Esophagus mucosa (tissue), 1 donor: ENCODE measurements at places on chromosomes 16 and 17. TPM values are rescaled to one million over a fixed set of nuclear protein-coding genes. Genes with fewer than 3 reads are reported as not detected.

DNA sequence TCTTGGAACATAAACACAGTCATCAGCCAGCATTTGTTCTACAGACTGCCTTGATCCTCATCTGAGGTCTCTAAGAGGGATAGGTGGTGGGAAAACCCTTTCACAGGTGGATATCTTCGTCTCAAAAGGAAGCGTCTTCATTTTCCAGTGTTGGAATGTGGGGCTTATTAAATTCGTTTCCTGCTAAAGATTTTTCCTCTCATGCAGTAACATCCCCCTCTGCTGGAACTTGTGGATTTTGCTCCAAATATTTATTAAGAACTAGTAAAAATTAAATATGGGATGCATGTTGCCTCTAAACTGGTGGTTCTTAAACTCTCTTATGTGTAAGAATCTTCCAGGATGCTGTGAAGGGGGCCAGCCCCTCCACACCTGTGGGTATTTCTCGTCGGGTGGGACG is 20.1 kb upstream of the MLYCD start:
- ATAC-seq: no peak

DNA sequence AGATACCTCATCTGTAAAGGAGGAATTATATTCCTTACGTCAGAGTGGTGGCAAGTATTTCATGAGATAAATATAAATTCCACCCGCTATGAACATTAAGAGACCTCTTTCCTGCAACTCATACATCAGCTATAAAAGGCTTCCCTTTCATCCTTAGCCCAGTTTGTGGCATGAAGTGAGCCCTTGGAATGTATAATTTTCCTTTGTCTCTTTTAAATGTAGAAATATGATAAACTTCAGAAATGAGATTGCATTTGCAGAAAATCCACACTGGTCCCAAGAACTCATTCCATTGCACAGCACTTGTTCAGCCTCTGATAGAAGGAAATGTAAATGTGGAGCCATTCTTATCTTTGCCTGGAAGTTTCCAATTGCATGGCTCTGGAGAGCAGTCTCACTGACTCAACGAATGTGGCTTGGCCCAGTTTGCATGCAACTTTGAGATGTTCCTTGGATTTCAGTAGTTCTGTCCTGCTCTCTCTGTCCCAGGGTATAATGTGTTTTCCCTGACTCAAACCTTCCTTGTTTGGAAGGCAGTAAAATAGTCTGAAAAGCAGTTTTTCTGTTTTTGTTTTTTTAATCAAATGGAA is 746.4 kb downstream of the CDH11 start:
- ATAC-seq: no peak

GRCh38 chr17:49438436-49439278 is 24.0 kb upstream of the PHB1 start:
- no peak for ATAC-seq

Gene SDR42E1
- total RNA-seq: 14.5 TPM

DNA sequence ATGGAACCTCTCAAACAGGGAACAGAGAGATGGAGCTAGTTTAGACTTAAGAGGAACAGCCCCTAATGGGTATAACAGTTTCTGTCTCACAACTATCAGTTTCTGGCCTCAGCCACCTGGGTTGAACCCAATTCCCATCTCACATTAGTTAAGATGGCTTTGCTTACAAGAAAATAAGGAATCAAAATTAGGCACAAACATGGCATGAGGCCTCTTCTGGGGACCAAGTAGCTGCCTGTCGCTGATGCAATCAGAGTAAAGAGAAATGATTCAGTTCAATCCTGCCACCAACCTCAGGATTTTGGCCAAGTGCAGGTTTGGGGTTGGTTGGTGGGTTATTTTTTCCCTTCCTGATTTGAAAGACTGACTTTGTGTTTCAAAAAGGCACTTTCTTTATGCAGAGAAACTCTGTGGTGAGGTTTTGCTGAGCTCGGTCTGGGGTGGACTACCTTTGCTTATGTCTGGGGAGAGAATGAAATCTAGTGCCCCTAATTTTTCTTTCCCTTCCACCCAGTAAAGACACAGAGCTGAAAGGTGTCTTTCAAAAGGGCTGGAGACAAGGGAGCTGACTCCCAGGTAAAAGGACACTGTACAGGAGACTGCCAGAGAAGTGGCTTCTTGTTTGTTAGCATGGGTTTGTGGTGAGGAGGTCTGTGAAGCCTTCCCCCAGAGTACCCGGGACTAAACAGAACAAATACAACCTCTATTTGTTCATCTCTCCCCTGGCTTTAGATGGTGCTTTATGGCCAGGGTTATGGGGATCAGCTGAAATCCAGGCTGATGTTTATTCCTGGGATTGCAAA is 44.8 kb upstream of the NFAT5 start:
- no peak for ATAC-seq

Gene RNF112
- total RNA-seq: 1.1 TPM

- no peak for ATAC-seq
Measured at GRCh38 chr17:15350777-15351477, 9.5 kb upstream of the TEKT3 start.

Gene SCARF1
- 2.3 TPM for total RNA-seq

DNA sequence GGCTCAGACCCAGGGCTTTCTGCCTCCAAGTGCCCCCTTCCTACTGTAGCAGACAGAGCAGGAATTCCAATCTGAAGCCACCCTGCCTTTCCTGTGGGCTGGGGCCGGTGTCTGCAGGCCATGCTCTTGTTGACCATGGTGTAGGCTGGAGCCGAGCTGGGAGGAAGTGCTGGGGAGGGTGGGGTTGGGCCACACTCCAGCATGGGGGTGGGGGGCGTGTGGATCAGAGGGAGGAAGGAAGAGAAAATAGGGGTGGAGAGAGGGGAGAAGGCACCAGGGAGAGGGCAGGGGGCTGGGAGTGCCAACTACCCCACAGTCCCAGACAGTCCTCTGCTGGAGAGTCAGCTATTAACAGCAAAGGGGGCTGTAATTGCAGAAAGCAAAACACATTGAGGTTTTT is 54.3 kb upstream of the JPH3 start:
- no peak for ATAC-seq

- ATAC-seq: peak; percentile 41
Measured at GRCh38 chr16:71287911-71288310, 1.3 kb downstream of the CMTR2 start.

Gene CLEC18C
- total RNA-seq: 0.44 TPM

DNA sequence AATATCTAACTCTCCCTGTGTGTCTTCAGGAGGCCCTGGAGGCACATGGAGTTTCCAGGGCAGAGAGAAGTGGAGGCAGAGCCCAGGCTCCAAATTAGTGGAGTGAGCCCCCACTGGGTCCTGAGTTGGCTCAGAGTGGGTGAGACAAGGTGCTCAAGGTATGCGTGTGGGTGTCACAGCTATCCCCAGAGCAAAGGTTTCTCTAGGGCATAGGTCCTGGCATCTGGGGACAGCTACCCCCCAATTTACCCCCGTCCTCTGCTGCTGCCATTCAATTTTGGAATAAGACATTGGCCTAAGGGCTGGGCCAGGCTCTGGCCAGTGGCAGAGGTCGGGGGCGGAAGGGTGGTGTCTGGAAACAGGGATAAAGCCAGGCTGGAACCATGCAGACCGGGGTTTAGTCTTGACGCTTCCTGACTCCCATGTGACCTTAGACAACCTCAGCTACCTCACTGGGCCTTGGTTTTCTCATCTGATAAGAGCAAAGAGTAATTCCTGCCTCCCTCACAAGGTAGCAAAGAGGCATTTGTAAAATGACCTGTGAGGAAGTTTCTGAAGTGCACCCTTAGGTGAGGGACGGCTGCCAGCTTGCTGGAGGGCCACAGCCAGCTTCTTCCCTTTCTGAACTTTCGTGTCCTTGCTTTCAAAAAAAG is 78.2 kb upstream of the TMEM97 start:
- ATAC-seq: no peak

GRCh38 chr17:20133517-20133916 is 124.4 kb downstream of the SPECC1 start:
- ATAC-seq: no peak

- no peak for ATAC-seq
Measured at GRCh38 chr17:51742571-51742970, 415.9 kb downstream of the CA10 start.

DNA sequence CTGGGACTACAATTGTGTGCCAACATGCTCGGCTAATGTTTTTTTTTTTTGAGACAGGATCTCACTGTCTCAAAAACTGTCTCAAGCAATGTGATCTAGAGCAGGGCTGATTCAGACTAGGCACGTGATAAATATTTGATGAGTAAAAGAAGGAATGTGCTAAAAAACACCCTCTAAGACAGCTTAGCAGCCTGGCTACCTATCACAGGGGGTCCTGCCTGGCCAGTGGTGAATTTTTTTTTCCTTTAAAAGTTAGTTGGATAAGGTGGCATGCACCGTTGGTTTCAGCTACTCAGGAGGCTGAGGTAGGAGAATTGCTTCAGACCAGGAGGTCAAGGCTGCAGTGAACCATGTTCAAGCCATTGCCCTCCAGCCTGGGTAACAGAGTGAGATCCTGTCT is 14.8 kb upstream of the GPATCH8 start:
- ATAC-seq: no peak
